ENCODE measurements at places on chromosomes 13 and 19. TPM values are rescaled to one million over a fixed set of nuclear protein-coding genes. Genes with fewer than 3 reads are reported as not detected.

DNA sequence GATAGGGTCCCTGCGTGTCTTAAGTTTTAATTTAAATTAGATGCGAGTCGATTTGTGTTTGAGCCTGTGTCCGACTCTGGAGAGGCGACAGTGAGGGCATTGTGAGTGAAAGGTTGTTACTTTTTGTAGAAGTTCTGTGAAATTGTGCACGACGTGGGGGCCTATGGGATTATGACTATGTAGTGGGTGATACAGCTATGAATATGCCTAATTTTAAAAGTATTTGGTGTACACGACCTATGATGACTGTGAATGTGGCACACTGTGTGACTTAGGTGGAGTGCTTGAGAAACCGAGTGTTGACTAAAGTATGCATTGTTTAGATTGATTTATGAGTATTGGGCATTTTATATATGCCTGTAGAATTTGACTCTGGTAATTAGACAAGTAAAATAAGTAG, 646 bp downstream of the ZNF567 start:
- DNase-seq, result no peak

GRCh38 chr19:2732157-2732725, 7.6 kb downstream of the SLC39A3 start:
- no peak for DNase-seq

TYROBP gene
- total RNA-seq, result not detected

DNA sequence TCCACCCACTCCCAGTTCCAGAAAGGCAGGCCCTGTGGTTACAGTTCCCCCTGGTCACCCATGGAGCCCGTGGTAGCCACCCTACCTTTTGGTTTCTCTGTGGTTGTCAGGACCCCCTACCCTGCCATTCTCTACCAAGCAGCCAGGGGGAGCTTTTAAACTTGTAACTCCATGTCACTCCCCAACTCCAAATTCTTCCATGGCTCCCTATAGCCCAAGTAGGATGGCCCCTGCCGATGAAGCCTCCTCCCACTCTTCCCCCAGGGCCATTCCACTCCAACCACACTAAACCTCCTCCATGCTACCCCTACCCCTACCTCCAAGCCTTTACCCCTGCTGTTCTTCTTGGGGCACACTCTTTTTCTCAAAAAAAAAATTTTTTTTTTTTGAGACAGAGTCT, 2.2 kb downstream of the S1PR2 start:
- no peak for DNase-seq

DNA sequence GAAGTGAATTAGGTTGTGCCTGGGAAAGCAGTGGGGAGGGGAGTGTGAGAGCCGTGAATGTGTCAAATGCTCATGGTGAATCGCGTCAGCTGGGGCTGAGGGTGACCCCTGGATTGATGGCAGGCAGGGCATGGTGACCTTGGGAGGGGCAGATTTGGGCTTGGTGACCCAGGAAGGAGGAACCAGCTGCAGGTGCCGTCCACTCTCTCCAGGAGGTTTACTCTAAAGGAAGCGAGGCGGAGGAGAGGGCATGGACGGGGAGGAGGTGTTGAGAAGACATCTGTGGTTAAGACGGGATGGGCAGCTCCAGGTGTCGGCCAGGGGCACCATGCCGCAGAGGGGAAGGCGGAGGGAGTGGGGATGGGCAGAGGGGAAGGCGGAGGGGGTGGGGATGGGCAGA, 28.7 kb downstream of the TMEM255B start:
- DNase-seq, result no peak

- DNase-seq, result no peak
Observed at GRCh38 chr13:35475212-35475959, 1.1 kb downstream of the MAB21L1 start.

BCAM gene
- 146 TPM for total RNA-seq

DNA sequence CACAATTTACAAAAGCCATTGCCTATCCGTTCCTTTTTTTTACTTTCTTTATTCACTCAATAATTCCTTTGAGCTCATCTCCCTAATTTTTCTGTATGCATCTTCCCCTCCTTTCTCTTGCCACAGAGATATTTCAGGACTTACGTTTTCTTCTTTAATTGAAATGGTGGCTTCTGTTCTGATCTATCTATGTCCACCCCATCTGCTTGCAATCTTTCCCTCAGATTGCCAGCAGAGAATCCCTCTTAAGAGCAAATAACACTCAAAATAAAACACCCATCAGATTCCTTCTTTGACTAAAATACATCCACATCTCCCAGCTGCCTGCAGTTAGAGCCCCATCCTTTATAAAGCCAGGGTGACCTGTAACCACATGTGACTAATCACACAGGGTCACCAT, 478.6 kb downstream of the EFNB2 start:
- no peak for DNase-seq

IZUMO4 gene
- 1.5 TPM for total RNA-seq

DNA sequence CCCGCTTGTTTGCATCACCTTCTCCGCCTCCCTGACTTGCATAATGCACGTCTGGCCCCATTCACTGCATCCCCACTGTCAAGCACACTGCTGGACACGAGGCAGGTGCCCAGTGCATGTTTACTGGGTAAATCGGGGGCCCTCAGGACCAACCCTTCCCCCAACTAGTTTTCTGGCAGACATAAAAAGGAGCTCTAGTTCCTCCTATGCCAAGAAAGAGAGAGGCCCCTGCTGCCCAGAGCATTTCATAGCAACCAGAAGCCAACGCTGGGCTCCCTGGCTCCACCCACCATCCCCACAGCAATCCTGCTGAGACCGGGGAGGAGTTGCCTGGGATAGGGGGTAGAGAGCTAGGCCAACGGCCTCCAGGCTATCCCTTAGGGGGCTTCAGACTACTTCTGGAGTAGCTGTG, 23.2 kb downstream of the ANKRD27 start:
- DNase-seq, result no peak

DNA sequence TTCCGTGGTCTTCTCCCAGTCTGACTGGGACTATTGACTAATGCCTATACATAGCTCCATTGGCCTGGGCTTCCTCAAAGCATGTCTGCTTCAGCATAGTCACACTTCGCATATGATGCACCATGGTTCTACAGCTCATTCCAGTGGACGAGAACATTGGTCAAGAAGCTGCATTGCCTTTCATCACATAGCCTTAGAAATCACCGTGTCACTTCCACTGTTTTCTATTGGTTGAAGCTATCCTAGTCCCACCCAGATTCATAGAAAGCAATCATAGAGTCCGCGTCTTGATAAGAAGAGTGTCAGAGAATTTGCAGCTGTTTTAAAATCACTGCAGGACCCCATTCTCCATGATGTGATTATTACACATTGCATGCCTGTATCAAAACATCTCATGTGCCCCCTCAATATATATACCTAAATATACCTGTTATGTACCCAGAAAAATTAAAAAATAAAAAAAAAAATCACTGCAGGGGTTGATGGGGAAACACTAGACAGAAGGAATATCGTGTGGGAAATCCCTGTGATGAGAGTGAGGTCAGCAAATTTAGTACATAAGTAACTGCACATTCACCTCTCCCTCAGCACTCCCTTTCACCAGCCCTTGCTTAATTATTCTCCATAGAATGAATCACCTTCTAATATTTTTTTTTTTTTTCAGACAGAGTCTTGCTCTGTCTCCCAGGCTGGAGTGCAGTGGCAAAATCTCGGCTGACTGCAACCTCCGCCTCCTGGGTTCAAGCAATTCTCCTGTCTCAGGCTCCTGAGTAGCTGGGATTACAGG, 2.2 kb upstream of the ARHGAP33 start:
- DNase-seq, result peak; percentile 51

GRCh38 chr13:31631746-31632145, 107.6 kb upstream of the RXFP2 start:
- no peak for DNase-seq

ZNF547 gene
- 6.0 TPM for total RNA-seq

DNA sequence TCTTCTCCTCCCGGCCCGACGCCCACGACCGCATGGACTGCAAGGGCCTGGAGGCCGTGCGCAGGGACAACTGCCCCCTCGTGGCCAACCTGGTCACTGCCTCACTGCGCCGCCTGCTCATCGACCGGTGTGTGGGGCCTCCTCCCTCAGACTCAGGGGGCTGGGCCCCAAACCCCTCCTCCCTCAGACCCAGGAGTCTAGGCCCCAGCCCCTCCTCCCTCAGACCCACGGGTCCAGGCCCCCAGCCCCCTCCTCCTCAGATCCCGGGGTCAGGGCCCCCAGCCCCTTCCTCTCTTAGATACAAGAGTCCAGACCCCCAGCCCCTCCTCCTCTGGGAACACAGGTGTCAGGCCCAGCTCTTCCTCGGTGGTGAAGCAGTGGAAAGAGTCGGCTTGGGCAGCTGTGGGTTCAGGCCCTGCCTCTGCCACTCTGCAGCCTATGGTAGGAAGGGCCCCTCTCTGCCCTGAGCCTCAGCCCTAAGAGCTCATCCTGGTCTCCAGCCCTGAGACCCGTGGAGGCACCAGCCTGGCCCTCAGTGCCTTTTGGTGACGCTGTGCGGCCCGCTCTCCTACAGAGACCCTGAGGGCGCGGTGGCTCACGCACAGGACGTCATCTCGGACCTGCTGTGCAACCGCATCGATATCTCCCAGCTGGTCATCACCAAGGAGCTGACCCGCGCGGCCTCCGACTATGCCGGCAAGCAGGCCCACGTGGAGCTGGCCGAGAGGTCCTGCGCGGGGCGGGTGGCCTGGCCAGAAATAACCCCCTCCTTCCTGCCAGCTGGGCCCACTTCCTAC, 3.7 kb upstream of the SPIB start:
- DNase-seq, result peak; percentile 12

C19orf38 gene
- total RNA-seq, result 1.4 TPM

DNA sequence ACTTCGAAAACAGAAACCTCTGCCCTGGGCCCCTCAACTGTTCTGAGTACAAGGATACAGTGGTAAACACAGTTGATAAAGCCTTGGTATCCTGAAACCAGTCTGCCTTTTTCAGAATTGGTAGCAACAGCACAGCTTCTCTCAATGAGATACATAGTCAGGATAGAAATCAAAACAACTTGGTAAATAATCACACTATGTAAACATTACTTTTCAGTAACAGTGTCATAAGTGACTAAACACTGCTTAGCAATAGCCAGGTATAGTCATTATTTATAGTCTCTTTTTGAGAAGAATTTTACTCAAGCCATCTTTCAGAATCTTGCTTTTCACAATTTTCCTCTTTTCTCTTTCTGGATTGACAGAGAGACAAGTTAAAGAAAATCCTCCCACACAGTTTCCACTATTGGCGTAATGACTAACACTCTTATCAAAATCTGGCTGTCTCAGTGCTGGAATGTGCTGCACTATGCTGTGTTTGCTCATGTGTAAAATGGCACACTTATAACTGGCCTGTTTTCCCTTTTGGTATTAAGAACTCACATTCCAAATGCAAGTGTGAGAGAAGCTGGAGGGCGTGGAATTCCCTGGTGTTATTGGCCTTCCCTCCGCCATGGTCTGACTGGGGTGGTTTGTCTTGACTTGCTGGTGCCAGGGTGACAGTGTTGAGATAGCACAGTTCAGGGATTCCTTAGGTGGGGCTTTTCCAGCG, 368.8 kb downstream of the TDRD3 start:
- no peak for DNase-seq

All from PC-9 (cell line).